ENCODE measurements at places on chromosomes 2 and 18.

DNA sequence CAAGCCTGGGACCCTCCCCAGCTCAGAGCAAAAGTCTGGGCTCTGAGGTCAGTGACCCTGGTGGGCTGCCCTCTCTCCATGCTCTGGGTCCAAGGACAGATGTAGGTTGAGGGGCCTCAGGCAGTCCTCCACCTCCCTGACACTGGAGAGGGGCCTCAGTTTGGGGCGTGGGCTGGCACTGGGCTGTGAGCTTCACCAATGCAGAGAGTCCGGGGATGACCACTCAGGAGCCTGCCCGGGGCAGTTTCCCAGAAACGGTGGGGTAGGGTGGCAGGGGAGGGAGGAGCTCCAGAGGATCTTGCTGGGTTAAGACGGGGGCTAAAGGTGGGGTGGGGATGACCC is 40.5 kb upstream of the SMAD7 start:
- no peak for DNase-seq

GRCh38 chr18:43004421-43004820 is 111.1 kb downstream of the RIT2 start:
- DNase-seq: no peak

GRCh38 chr2:210961249-210961648 is 404.9 kb downstream of the CPS1 start:
- DNase-seq: no peak

- DNase-seq: no peak
Measured at GRCh38 chr2:175205523-175205922, 24.0 kb upstream of the ATP5MC3 start.

GRCh38 chr2:72414137-72414760 is 266.6 kb upstream of the CYP26B1 start:
- DNase-seq: no peak

DNA sequence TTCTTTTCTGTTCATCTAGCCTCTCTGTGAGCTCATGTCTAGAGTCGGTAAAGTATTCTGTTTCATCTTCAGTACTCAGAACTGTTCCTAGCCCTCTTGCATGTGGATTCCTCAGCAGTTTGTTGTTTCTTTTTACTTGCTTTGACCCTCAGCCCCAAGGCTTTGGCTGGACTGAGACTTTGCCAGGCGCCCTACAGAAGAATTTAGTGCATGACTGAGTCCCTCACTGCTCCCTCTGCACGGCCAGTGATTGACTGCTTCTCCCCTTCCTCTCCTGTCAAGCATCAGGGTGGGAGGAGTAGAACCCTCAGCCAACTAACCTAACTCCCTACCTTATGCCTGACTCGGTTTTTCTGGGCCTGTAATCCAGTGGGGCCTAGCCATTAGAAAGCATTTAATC is 109.8 kb downstream of the ESCO1 start:
- DNase-seq: no peak

DNA sequence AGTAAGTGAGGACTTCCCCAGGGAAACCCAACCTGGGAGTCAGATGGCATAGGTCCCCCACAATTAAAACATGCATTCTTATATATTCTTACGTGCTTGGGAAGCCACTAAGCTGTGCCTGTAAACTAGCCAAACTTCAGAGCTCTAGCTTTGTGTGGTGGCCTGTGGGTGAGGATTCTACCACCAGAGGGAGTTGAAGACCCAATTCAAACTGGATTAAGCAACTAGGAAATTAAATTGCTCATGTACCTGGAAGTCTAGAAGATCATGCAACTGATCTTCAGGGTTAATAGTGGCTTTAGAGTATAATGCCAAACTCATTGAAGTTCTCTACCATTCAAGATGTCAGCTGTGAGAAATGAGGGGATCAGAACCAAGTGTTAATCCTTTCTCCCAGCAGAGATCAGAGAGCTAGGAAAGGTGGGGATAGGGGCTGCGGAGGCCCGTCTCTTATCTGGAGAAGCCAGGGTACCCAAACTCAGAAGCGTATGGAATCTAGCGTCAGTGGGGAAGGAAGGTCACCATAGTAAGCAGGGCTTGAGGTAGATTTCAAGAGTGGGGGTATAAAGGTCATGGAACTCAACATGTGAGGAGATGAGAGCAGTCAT is 53.2 kb upstream of the CCDC85A start:
- DNase-seq: no peak

GRCh38 chr2:67571785-67572718 is 174.9 kb downstream of the ETAA1 start:
- no peak for DNase-seq

- no peak for DNase-seq
Measured at GRCh38 chr2:120346667-120347358, 877 bp downstream of the INHBB start.

GRCh38 chr2:10576456-10576855 is 113.3 kb downstream of the NOL10 start:
- DNase-seq: no peak

DNA sequence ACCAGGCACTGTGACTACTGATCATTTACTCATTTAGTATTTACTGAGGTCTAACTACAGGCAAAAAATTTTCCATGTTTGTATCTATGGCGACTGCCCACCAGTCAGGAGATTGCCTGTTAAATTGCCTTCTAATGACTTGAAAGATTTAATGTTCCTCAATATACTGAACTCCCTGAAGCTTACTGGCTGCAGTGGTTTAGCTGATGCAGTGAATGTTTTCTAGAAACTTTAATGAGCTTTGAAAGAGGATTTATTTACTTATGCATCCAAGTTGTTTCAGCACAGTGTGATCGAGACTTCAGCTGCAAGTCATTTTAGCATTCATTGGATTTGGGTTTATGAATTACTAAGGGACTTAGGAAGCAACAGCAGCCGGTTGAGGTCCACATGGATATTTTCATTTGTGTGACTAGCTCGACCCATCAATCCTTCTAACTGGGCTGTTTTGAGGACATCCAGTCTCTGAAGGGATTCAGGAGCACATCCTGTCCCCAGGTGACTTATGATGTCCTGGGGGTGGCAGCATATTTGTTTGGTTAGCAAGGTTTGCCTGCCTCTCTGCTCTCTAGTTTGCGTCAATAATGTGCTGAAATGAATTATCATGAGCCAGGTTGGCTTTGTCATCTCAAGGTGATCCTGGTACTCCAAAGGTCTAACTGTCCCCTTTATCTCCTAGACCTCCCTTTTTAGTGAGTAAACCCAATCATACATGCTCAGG is 26.8 kb downstream of the ACMSD start:
- no peak for DNase-seq

DNA sequence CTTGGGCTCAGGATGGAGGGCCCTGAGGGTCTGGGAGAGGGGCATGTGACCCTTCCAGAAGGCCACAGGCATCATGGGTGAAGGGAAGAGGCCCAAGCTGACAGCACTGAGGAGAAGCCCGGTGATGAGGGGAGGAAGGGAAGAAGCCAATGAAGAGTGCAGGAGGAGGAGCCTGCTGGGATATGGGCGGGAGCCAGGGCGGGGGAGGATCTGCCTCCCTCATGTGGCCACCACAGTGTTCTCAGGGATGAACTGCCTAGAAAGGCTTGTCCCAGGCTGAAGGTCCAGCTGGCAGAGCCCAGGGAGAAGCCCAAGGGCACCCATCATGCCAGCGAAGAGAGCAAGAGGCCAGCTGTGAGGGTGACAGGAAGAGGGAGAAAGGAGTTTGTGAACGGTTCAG is 24.6 kb upstream of the PLB1 start:
- no peak for DNase-seq

- no peak for DNase-seq
Measured at GRCh38 chr2:66968946-66969345, 428.2 kb upstream of the ETAA1 start.

GRCh38 chr2:213958086-213958485 is 452.8 kb upstream of the VWC2L start:
- DNase-seq: no peak

GRCh38 chr2:211387734-211388133 is 831.3 kb downstream of the CPS1 start:
- DNase-seq: no peak

- no peak for DNase-seq
Measured at GRCh38 chr2:227657199-227657845, 9.3 kb upstream of the SCYGR5 start.

- peak; percentile 67 for DNase-seq
Measured at GRCh38 chr2:73176881-73177644, 25.3 kb upstream of the NOTO start.

GRCh38 chr2:204824751-204825453 is 279.6 kb downstream of the PARD3B start:
- DNase-seq: no peak

- DNase-seq: no peak
Measured at GRCh38 chr2:2520401-2520811, 189.3 kb upstream of the MYT1L start.

- no peak for DNase-seq
Measured at GRCh38 chr2:35501076-35501475, 854.5 kb upstream of the CRIM1 start.

DNA sequence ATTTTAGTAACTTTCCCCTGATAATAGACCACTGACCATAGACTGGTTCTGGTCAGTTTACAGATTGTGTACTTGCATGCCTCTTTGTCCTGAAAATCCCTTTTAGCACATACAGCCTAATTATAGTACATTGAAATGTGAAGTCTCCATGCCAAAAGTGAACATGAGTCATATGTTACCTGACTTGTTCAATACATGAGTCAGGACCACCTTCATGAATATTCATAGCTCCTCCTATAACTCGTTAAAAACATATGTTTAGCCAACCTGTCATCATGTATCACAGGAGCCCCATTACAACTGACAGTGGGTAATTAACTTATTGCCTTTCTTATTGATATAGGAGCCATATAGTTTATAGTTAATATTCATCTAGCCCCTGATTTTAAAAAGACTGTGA is 78.6 kb downstream of the SH3YL1 start:
- no peak for DNase-seq

DNA sequence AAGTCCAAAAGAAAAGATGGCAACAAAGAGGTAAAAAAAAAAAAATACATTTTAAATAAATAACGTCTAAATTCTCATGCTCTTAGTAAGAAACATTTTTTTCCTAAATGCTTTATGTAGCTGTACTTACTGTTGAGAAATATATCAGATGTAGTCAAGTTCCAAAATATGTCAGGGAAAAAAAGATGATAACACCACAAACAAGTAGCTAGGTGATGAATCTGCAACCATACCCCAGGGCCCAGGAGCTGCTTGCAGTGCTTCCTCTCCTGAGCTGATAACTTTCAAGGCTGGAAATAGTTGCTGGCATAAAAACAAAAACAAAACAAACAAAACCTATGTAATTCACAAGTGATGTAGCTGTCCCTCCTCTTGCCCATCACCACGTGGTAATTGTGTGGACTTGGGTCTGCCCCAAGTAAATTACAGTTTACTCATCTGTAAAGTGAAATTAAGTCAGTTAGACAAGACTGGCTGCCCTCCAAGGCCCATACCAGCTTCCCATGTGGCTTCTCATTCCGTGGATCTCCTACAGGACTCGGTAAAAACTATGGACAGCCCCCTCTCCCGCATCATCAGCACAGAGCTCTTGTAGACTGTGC is 82.6 kb downstream of the SP100 start:
- no peak for DNase-seq

- DNase-seq: no peak
Measured at GRCh38 chr18:55839343-55839742, 251.4 kb upstream of the TCF4 start.

- DNase-seq: no peak
Measured at GRCh38 chr2:241898463-241899270, 29.1 kb downstream of the RTP5 start.

GRCh38 chr2:177783835-177784744 is 288.5 kb downstream of the PDE11A start:
- no peak for DNase-seq

GRCh38 chr2:197847651-197848401 is 43.4 kb downstream of the PLCL1 start:
- DNase-seq: no peak

GRCh38 chr2:85342156-85342555 is 12.2 kb downstream of the RETSAT start:
- DNase-seq: no peak

DNA sequence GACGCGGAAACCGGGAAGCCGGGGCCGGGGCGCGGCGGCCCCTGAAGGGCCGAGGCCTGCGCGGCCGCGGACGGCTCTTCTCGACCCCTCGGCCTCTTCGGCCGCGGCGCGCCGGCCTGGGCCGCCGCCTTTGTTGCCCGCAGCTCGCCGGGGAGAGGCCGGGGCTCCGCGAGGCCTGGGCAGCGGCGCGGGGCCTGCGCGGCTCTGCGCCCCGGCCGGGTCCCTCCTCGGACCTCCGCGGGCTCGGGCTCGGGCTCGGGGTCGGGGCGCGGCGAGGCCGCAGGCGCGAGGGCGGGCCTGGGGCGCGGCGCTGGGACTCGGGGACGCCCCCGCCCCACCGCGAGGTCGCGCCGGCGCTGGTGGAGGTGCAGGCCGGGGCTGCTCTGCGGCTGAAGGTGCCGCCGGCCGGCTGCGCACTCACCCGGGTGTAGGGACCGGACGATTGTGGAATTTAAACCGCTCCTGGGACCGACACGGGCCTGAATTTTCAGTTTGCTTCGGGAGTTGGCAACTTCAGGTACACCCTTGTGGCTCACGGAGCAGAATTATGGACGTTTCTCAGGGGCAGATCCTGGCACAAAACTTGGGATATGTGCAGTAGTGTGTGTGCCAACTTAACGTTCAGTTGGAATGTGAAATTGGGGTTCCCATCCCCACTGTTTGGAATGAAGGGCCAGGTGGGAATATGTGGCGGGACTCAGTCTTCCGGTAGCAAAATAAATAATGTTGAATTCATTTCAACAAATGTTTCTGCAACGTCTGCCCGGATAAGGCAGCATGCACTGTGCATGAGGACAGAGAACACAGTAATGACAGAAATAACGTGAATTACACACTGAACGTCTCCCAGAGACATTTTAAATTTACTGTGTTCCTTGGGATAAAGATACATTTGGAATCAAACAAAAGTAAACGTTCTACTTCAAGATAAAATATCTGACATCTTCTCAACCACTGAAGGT is 787 bp downstream of the SOCS6 start:
- DNase-seq: no peak

DNA sequence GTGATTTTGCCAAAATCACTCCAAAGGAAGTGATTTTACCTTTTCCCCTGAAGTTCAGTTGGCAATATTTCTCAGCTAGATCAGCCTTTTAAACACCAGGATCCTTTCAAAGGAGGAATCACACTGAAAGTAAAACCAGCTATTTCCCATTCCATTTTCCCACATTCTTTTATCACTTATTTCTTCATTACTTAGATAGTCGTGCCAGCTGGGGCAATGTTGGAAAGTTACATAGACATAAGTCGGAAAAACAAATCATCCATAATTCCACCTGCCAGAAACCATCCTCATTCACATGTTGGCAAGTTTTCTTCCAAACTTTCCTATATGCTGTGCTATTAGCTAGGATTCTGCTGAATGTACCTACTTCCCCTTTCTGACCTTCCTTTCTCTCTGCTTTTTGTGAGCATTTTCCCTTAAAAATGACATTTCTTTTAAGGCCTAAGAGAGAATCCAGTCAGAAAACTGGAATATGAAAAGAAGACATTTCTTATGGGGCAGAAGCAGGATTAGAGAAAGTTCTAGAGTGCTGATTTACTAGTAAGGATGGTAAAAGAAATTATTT is 170.0 kb upstream of the STK17B start:
- DNase-seq: no peak

GRCh38 chr18:12943215-12943614 is 4.6 kb upstream of the SEH1L start:
- no peak for DNase-seq
